ENCODE measurements at places on chromosomes 1 and 21.

DNA sequence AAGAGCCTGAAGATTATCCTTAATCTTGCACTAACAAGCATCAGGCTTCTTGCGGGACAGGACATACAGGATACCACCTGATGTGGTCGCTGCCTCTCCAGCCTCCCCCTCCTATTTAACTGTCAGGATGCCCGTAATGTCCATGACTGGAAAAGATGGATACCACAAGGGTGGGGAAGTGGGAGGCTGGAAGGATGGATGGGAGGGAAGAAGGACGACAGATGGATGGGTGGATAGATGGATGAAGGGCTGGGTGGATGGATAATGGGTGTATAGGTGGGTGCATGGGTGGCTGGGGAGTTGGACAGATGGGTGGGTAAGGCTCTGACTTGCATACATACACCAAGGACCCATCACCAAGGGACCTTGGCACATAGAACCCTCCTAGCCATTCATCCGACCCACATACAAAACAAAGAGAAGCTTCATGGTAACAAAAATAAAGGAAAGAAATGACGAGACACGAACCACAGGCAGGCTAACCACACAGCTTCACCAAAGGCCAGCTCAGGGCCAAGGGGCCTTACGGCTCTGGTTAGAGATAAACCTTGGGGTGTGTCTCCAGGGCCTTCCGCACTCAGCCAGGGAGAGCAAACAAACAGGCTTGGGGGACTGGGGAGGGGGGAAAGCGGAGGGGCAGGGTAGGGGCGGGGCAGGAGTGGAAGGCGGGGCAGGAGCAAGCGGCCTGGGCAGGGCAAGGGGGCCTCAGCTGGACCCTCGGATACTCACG lies 50.5 kb downstream of the HSPG2 start:
- DNase-seq: no peak

DNA sequence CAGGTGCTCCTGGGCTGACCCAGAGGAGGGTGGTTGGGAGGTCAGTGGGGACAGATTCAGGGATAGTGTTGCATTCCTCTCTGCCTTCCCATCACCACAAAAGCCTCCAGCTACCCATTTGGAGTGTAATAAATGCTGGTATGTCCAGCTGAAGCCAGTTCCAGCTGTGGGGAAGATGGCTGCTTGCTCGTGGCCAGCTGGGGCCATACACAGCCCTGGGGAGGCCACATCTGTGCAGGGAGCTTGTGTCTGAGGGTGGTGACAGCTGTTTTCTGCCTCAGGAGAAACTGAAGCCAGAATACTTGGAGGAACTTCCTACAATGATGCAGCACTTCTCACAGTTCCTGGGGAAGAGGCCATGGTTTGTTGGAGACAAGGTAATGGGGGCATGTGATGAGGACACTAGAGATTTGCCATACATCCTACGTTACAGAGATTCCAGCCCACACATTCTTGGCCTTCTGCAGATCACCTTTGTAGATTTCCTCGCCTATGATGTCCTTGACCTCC lies 2.7 kb downstream of the GSTM4 start:
- no peak for DNase-seq

- no peak for DNase-seq
These were observed 112.1 kb downstream of the ST6GALNAC3 start for GRCh38 chr1:76186554-76187170.

DNA sequence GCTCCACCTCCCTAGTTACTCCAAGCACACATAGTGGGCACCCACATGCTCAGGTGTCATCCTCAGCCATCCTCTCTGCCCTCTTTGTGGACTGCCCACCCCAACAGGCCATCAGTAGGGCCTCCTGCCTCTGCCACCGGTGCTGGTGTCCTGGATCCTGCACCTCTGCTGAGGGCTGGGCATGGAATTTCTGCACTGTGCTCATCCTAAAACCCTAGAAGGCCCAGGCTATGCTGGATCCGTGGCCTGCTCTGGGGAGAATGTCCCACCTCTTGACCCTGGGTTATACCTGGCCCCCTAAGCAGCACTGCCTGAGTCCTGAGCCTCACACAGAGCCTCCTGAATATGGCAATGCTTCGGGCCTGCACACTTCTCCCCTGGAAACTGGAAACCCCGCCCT lies 318.3 kb downstream of the MATN1 start:
- no peak for DNase-seq

GRCh38 chr1:79161077-79161476 lies 154.5 kb upstream of the ADGRL4 start:
- no peak for DNase-seq

GRCh38 chr1:8307628-8308027 lies 10.3 kb upstream of the SLC45A1 start:
- DNase-seq: no peak

- no peak for DNase-seq
These were observed 8.2 kb downstream of the RCOR3 start for GRCh38 chr1:211267204-211267857.

GRCh38 chr1:98145655-98146054 lies 224.8 kb upstream of the DPYD start:
- DNase-seq: no peak

GRCh38 chr1:201598396-201598795 lies 59.5 kb downstream of the NAV1 start:
- no peak for DNase-seq

- DNase-seq: no peak
These were observed 117.3 kb downstream of the UCHL5 start for GRCh38 chr1:192941722-192942411.

GRCh38 chr1:243213045-243213787 lies 41.9 kb downstream of the CEP170 start:
- DNase-seq: no peak

Measured in GM19239 (cell line).